ENCODE measurements at places on chromosomes 4 and X. TPM values are rescaled to one million over a fixed set of nuclear protein-coding genes. Genes with fewer than 3 reads are reported as not detected.

DNA sequence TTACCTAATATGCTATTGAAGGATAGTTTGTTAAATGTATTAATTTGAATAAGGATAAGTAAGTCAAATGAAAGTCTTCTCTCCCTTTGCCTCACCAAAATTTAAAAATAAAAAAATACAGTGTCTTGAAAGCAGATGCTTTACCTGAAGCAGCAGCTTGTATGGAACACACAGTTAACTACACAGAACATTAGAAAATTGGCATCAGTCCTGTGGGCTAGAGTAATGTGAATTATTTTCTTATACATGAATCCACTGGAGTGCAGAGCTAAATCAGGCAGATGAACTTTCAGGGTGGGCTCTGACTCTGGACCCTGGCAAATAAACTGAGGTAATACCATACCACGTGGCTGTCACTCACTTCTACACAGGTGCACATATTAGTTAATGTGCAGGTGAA lies 348.0 kb downstream of the FSTL5 start:
- no peak for DNase-seq

GRCh38 chrX:132426695-132427281 lies 62.0 kb downstream of the MBNL3 start:
- no peak for DNase-seq

GRCh38 chrX:1519022-1519497 lies 17.9 kb downstream of the P2RY8 start:
- DNase-seq, result no peak

DNA sequence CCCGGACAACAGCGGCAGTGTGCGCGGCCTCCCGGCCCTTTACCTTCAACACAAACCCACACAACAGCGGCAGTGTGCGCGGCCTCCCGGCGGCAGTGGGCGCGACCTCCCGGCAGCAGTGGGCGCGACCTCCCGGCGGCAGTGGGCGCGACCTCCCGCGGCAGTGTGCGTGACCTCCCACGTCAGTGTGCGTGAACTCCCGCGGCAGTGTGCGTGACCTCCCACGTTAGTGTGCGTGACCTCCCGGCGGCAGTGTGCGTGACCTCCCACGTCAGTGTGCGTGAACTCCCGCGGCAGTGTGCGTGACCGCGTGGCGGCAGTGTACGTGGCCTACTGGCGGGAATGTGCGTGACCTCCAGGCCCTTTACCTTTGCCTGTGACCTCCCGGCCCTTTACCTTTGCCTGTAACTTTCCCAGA lies 576.6 kb upstream of the FRG1 start:
- no peak for DNase-seq

- DNase-seq, result no peak
Measured at GRCh38 chr4:39032218-39033085, at the start of gene TMEM156. Gene TMEM156 (minus strand): TSS chr4:39032409. CDS start chr4:39032313, 96 bp downstream.

GRCh38 chr4:89119166-89119565 lies 7.8 kb downstream of the TIGD2 start:
- no peak for DNase-seq

- no peak for DNase-seq
Measured at GRCh38 chr4:110005461-110006056, 92.9 kb downstream of the EGF start.

The PAGE2 gene
- not detected for total RNA-seq

The GDPD2 gene
- total RNA-seq, result 12.8 TPM
